ENCODE measurements at places on chromosomes 3 and 15.

DNA sequence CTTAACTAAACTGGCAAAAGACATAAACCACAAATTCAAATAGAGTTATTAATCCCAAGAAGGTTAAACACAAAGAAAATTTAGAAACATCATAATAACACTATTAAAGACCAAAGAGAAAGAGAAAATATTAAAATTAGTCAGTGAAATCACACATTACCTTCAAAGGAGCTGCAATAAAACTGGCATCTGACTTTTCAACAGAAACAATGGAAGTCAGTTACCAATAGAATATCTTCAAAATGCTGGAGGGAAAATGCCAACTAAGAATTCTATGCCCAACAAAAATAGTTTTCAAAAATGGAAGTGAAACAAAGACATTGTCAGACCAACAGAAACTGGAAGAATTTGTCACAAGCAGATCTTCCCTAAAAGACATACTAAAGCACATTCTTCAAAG lies 68.7 kb upstream of the RNF7 start:
- no peak for DNase-seq

- no peak for DNase-seq
Observed at GRCh38 chr15:100713163-100713867, 110.9 kb downstream of the ASB7 start.

- DNase-seq = no peak
Observed at GRCh38 chr15:89812011-89812846, 2.4 kb downstream of the ANPEP start.

DNA sequence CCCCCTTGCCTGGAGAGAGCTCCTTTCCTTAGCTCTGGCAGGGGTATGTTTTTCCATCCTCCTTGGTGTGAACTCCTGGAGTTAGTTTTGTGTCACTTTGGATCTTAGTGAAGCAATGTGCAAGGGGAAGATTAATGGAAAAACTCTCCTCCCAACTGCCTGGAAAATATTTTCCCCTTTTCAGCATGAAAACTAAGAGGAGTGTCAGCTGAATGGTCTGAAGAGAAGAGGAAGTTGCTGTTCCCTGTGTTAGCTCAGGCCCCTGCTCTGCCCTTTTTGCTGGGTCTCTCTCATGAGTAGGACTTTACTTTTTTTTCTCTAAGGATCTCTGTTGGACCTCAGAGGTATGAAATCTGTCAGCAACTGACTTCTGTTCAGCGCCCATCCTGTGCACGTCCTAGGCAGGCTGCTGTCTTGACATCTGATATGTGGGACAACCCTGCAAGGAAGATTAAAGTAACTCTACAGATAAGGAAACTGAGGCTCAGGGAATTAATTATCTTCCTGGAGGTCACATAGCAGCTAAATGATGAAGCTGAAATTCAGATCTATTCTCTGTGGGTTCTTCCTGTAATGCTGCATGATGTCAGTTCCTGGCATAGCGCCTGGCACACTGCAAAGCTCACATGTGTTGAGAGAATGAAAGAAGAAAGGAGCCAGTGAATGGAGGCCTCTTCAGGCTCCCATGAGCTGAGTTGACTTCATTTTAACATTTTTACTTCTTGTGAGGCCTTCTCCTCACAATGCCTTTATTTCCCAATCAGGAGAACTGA lies 109.7 kb upstream of the GALNT15 start:
- no peak for DNase-seq

GRCh38 chr15:29141308-29142128 lies 128.1 kb downstream of the NSMCE3 start:
- DNase-seq = no peak

- DNase-seq = no peak
Observed at GRCh38 chr15:99702895-99703602, 30.2 kb downstream of the LYSMD4 start.

DNA sequence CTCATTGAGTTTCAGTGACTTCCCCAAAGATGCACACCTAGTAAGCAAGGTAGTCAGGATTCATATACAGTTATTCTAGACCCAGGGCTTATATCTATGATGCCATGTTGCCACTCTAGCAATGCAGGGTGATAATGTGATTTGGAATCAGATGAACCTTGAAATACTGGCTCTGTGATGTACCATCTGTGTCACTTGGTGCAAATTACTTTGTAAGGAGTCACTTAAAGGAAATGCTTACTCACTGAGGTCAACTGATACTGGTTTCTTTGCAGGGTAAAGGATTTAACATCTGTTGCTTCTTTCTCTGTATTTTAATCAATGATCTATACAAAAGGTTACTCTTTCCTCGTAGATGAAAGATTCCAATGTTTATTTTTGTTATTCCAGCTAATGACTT lies 10.8 kb downstream of the ASB14 start:
- DNase-seq = no peak
